ENCODE measurements at places on chromosomes 12 and 14.

DNA sequence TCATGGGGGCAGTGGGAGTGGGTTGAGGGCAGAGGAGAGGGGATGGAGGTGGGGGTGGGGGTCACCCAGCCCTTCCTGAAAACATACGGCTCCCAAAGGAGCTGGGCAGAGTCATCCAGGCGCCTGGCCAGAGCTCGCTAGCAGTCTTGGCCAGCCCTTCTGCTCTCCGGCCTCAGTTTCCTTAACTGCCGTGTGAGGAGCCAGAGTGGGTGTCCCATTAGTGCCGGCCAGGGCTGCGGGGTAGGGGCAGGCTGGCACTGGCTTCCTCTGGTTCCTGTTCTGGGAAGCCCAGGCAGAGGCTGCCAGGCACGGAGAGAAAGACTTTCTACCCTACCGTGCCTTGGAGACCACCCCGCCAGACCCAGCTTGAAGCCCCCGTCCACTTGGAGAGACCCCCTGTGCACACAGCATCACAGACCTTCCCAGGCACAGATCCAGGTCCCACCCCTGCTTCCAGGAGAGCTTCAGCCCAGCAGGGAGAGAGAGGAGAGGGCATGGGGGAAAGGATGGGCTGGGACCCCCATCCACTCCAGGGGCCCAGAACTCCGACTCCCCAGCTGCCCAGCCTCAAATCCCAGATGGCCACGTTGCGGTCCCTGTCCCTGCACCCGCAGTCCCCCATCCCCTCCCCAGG is 93.3 kb downstream of the RFLNA start:
- no peak for DNase-seq

DNA sequence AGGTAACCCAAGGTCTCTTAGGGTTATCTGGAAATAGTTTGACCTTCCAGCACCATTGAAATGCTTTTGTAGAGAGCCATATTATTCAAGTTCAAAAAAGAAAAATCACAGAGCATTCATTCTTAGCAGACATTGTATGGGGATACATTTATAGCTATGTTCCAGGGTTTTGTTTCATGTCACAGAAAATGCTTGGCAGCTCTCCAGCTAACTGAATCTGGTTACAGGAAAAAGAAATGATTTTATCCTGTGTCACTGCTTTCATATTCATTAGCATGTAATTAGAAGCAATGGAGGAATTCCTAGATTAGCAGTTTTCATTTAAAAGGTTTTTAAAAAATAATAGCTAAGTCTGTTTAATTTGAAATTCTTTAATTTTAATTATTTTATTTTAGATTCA is 78.9 kb downstream of the SNAPC1 start:
- no peak for DNase-seq

- DNase-seq: no peak
Observed at GRCh38 chr12:5499566-5500330, 67.8 kb downstream of the NTF3 start.

GRCh38 chr14:51188566-51189185 is 51.4 kb upstream of the TMX1 start:
- no peak for DNase-seq

GRCh38 chr14:73720636-73721035 is 6.5 kb upstream of the PNMA1 start:
- DNase-seq: no peak
